ENCODE measurements at places on chromosomes 7 and 10. TPM values are rescaled to one million over a fixed set of nuclear protein-coding genes. Genes with fewer than 3 reads are reported as not detected.
A peak's percentile ranks its signal among the peaks of the same experiment; 100 is the strongest.

GRCh38 chr10:4522296-4523000 lies 303.6 kb upstream of the AKR1E2 start:
- DNase-seq, result no peak

- no peak for DNase-seq
Observed at GRCh38 chr10:87829986-87830729, 12.1 kb upstream of the ATAD1 start.

DNA sequence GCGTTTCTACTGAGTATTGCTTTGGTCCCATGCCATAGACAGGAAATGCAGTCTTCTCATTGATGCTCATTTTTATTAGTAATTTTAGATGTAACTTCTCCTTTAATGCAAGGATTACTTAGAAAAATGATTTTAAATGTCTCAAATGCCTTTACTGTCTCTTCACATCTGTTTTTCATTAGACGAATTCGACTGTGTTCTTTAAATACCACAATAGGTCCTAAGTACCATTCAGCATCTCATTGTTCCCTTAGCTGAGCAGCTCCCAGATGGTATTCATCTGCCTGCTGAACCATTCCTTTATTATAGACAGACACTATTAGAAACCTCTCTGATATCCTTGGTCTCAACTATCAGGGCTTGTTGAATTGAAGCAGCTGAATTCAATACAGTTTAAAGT lies 113.6 kb downstream of the LSMEM1 start:
- DNase-seq, result no peak

DNA sequence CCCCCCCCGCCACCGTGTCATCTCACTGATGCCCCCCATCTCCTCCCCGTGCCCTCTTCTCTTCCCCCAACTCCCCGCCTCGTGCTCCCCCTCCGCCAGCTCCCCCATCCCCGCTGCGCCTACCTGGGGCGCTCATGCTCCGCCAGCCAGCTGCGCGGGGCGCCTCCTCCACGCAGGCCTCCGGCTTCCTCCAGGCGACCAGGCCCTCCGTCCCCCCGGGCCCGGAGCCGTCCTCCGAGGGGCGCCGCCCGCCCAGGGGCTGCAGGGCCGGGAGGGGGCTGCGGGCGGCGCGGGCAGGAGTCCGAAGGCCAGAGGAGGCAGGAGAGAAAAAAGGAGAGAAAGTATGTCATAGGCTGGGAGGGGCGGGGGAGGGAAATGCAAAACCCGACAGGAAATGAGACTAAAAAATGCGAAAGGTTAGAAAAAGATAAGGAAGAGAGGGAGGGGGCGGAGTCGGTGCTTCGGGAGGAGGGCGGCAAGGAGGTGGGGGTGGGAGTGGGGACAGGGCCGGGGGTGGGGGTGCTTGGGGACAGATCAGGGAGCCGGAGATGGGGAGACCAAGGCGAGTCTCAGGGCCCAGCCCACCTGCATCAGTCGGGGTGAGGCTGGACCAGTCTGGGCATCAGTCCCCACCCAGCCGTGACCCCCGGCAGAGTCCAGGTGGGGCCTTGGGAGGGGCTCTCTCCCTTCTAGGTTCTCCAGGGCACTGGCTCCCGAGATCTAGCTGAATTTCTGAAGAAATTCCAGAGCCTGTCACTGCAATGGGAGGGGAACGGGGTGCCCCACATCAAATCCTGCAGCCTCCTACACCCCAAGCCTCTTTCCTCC lies at the start of gene CARD11:
Gene CARD11 (minus strand): TSS at position 324 of the 828 bp plus-strand sequence. CDS start 85,361 bp downstream, outside the sequence.
- peak; percentile 46 for DNase-seq

- DNase-seq, result no peak
Observed at GRCh38 chr7:121941830-121942229, 68.9 kb downstream of the PTPRZ1 start.

CCDC201 gene
- not detected for total RNA-seq

DNA sequence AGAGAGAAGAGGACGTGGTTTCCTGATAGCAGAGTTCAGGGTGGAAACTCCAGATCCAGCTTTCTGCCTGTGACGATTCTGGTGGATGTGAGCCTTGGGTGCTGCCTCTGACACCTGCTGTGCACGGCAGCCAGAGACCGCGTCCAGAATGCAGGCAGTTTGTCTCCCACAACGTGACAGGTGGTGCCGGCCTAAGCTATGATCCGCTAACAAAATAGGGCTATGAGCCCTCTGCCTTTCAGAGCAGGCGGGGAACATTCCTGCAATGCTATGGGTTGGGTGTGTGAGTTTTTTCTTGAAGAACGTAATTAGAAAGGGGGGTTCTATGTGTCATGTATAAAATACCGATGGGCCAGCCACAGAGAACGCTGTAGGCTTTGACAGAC lies 297.3 kb upstream of the PRKCQ start:
- no peak for DNase-seq

GRCh38 chr10:7944215-7944480 lies 110.3 kb upstream of the GATA3 start:
- no peak for DNase-seq

DNA sequence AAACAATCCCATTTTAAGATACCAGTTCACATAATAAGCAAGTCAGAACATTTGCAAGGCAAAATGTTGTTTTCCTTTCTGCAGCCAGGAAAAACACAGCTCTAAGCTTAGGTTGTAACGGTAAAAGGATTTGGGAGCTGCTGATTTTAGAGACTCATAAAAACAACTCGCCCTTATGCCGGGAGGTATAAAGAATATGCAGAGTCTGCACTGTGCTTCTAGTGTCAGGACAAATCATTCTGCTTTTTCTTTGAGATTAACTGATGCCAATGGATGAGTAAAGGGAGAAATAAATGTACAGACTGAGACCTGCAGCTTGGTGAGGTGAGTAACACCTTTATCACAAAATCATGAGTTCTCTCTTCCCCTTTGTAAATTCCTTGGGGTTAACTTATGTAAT lies 2.0 kb upstream of the SFR1 start:
- DNase-seq, result no peak

TRIM24 gene
- 14.3 TPM for total RNA-seq

DNA sequence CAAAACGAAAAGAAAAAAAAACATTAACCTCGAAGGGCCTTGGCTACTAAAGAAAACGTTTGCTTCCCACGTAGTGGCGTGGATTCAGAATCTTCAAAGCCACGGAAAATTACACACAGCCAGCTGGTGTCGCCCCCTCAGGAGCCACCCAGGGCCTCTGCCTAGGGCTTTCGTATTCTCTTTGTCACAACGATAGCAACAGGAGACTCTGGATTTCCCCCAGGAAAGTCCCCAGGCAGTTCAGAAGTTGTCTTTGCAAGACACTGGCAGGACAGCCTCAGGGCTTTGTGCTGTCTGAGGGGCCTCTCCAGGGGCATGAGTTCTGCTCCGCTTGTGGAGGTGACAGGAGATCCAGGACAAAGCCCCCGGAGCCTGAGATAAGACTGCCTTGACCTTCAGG lies 150.2 kb upstream of the INSYN2A start:
- no peak for DNase-seq

DNA sequence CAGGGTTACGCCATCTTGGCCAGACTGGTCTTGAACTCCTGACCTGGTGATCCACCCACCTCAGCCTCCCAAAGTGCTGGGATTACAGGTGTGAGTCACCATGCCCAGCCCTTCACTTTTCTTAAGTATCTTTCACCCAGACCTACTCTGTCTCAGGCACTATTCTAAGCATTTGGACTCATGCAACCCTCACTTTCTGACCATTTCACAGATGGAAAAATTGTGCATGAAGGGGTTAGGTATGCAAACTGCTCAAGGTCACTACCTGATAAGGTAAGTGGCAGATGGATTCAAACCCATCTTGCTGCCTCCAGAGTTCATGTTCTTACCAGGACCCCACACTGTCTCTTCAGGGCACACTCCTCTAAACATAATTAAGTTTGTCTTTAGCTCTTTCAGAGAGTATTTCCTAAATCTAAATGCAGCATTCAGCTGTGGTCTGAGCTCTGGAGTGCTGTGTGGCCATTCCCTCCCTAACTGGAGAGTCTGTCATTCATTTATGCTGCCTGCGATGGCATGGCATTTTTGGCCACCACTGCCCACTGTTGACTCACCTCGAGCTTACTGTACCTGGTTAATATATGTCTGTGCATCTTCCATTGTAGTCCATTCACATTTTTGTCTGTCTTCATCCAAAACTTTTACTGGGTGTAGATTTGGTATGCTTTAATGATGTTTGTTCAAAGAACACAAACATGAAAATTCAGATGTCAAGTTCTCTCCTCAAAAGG lies 88.4 kb downstream of the CCDC71L start:
- no peak for DNase-seq

LIPJ gene
- total RNA-seq, result not detected

OR6B1 gene
- total RNA-seq, result not detected

NCOA4 gene
- 90.0 TPM for total RNA-seq

PRPS1L1 gene
- not detected for total RNA-seq

- no peak for DNase-seq
Observed at GRCh38 chr10:16141499-16141898, 281.2 kb upstream of the MINDY3 start.

- DNase-seq, result no peak
Observed at GRCh38 chr7:150620617-150621371, 11.4 kb downstream of the GIMAP6 start.

ATRNL1 gene
- not detected for total RNA-seq

- DNase-seq, result peak; percentile 10
Observed at GRCh38 chr7:105715528-105715927, 134.2 kb upstream of the EFCAB10 start.

PRRT4 gene
- 0.27 TPM for total RNA-seq

DNA sequence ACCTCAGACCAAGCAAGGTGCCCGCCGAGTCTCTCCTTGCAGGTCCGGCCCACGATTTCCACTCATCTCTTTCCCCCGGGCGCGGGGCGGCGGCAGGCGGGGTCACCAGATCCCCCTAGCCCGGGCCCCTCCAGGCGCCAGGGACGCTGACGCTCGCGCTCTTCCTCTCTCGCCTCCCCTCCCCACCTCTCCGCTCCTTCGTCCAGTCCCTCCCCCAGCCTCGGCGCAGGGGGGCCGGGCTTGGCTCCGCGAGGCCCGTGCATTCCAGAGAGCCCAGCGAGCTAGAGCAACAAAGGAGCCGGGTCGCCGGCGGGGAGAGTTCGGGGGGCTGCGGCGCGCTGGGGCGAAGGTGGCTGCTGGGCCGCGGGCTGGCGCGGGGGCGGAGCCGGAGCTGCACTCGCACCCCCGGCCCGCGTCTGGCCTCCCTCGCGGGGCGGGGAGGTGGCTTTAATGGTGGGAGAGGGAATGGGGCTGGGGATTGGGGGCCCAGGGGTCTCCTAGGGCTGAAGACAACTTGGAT lies at the start of gene SMO:
Gene SMO (plus strand): TSS at position 262 of the 520 bp plus-strand sequence. CDS start 519 bp downstream, outside the sequence.
- DNase-seq, result no peak

MMP21 gene
- not detected for total RNA-seq

GRCh38 chr10:1519391-1519790 lies 217.9 kb downstream of the ADARB2 start:
- no peak for DNase-seq

CPA4 gene
- not detected for total RNA-seq

GSDME gene
- 3.2 TPM for total RNA-seq

DNA sequence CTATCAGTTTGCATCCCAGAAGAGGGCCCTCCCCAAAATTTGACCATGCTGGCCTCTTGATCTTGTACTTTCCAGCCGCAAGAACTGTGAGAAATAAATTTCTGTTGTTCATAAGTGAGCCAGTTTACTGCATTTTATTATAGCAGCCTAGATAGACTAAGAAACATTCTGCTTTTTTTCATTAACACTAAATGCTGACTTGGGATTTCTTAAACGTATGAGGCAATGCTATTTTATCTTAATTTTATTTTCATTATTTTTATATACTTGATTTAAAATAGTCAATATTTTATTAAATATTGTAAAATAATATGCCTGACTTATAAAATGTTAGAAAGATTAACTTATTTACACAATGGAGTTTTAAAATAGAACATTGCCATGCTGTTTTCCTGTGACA lies 341.8 kb upstream of the CNTNAP2 start:
- DNase-seq, result no peak

PRSS37 gene
- not detected for total RNA-seq

DNA sequence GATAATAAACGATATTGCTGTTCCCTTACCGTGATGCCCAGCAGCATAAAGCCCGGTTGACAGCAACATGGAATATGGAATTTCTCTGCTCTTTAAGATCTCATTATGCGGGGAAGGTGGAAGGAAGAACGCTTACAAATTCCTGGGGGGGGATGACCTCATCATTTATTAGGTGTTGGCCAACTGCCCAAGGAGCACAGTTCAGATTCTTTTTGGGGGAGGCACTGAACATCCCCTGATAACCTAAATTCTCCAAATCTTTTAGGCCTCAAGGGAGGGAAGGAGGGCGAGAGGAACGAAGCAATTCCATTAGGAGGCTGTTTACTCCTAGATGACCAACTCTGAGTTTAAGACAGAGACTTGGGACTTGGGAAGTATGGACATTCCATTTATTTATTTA lies 5.2 kb upstream of the COL26A1 start:
- no peak for DNase-seq

LBX1 gene
- total RNA-seq, result not detected

FBXO24 gene
- total RNA-seq, result 4.0 TPM

Data from activated naive CD4-positive, alpha-beta T cell treated with anti-CD3 and anti-CD28 coated beads, Interleukin-2, amount 50 U/mL, for 72 hours (primary cell).